ENCODE measurements at places on chromosomes 12 and 14.

DNA sequence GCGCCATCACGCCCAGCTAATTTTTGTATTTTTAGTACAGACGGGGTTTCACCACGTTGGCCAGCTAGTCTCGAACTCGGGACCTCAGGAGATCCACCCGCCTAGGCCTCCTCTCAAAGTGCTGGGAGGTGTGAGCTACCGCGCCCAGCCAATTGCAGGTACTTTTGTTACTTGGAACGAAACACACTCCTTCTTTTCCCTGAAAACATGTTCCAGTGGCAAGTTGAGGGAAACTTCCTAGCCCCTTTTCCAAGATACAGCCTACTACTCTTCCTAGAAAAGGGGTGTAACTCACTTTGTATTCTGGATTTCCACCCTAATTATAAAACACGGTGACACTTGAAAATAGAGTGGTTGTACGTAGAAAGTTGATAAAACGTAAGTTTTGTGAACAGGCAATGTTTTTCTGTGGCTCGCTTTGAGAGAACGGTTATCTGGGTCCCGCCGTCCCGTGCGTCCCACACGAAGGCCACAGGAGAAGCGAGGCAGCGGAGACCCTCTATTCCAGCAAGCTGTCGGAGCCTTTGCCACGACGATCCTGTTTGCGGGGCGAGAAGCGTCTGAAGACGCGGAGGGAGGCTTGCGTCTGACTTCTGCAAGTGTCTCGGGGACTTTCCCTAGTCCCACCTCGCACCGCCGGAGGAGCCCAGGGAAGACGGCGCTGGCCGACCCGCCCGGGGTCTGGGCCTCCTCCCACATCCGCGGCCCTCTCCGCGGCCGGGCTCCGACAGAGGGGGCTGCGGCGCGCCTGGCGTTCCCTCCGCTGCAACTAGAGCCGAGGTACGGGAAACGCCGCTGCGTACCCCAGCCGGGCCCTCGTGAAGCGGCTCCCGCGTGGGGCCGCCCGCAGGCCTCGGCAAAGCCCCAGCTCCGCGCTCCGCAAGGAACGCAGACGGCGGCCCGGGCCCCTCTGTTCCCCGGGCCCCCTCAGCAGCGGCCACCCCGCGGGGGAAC lies 745 bp downstream of the CDCA4 start:
- peak; percentile 56 for DNase-seq

DNA sequence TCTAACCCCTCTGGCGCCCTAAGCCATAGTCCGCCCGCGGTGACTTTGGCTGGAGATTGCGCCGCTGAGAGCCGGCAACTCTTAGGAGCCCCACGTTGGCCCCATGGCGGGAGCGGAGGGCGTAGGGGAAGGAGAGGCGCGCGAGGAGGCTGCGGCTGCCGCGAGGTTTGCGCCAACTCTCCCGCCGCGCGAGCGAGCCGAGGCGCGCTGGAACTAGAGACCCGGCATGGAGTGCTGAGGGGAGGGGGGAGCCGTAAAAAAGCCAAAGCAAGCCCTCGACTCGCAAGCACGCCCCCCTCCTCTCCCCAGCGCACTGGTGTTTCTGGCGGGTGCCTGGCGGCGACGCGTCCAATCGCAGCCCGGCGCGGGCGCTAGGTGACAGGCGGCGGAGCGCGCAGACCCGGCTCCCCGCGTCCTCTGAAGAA lies at the start of gene SYT10:
Gene SYT10, minus strand, starts transcription at position 233 of the 425 bp plus-strand sequence. CDS start 297 bp downstream, outside the sequence.
- DNase-seq: no peak

- peak; percentile 91 for DNase-seq
Observed at GRCh38 chr14:104973135-104973384, 5.1 kb downstream of the AHNAK2 start.

- DNase-seq: peak; percentile 44
Observed at GRCh38 chr14:103519043-103519836, 3.4 kb downstream of the CKB start.

DNA sequence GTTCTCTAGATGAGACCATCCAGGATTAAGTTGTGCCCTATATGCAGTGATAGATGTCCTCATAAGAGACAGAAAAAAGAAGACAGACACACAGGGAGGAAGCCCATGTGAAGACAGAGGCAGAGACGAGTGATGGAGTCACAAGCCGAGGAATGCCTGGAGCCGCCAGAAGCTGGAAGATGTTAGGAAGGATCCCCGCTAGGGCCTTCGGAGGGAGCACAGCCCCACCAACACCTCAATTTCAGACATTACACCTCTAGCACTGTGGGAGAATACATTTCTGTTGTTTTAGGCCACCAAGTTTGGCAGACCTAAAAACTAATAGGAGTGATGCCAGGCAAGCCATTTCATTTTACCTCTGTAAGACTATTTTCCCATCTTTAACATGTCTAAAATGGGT lies 458.5 kb downstream of the MED13L start:
- no peak for DNase-seq

- no peak for DNase-seq
Observed at GRCh38 chr12:78244916-78245507, 414.3 kb downstream of the NAV3 start.

- DNase-seq: no peak
Observed at GRCh38 chr12:22340143-22340542, 5.6 kb upstream of the ST8SIA1 start.

DNA sequence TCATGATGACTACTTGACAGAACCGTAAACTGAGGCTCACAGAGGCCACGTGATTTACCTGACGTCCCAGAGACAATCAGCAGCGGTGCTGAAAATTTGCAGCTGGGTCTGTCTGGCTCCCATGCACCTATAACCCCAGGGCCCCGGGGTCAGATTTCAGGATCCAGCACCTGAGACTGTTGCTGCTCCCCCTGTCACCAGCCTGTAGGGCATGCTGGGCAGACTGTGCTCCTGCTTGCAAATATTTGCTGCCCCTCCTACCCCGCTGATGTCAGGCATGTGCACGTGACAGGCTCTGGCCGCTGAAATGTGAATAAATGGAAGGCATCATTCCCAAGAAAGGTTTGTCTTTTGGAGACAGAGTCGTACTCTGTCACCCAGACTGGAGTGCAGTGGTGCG lies 6.0 kb downstream of the MMAB start:
- DNase-seq: no peak

GRCh38 chr14:73784181-73784987 lies 67.2 kb upstream of the PTGR2 start:
- DNase-seq: peak; percentile 74

DNA sequence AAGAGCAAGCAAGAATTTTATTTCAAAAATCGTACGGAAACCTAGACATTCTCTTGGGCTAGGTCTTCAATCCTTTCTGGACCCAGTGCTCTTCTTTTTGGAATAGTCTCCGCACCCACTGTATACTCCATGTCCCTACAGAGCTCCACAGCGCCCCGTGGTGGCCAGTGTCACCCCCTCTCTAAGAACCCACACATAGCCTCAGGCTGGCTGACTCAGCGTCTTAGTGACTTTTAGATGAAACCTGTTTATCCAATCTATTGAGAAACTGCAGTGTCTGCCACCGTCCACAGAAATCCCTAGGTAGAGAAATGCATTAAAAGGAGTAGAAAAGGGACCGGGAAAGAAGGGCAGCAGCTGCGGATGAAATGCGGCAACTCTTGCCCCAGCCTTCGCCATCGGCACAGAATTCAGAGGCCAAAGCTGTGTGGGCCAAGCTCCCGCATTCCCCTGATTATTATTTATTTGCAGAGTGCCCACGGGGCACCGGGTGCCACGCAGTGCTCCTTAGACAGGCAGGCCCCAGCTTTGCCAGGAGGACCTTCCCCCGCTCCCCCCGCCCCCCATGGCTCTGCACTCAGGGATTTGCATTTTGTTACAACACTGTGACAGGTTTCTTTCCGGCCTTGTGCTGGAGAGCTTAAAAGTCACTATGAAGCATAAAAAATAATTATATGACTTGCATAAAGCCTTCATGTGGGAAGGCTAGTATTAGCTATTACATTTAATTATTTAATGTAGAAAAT lies 170.1 kb upstream of the FKBP4 start:
- DNase-seq: no peak

DNA sequence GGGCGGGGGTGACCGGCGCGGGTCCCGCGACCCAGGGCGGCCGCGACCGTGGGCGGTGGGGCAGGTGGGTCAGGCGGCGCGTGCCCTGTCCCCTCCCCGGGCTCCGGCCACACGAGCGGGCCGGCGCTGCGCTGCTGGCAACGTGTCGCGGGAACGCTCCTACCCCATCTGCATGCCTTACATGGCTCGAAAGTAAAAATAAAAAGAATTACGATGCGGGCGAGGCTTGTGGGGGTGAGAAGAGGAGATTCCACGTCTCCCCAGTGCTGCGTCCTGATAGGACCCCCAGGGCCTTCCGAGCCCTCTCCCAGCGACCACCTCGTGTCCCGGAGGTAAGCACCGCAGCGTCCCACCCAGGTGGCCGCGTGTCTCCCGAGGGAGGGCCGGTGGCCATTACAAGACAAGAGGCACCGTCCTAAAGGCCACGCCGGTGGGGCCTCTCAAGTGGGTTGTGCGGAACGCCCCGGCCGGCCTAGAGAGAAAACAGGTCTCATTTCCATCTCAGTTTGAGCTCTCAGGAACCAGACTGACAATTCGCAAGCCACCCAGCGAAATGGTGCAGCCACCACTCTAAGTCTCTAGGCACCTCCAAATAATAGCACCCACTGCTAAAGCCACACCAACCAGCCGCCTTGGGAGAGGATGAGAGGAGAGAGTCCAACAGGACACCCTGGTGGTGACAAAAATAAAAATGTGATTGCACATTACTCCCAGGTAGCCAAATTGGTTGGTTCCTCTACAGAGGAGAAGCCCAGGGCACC lies 612 bp upstream of the FOXN3 start:
- DNase-seq: peak; percentile 60

DNA sequence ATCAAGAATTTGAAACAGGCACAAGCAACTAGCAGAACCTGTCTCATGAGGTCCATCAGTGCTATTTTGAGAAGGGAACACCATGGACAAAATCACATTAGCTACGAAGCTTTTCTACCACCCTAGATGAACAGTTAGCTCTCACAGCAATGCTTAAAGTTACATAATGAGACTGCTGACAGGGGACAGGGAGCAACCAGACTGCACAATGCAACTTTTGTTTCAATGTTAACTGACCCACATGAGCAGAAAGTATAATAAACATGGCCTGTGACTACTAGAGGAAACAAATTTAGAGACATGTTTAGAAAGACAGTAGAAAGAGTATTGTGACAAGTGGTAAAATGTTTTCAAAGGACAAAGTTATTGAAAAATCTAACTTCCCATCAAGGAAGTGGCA lies 282.8 kb downstream of the CEP128 start:
- no peak for DNase-seq

DNA sequence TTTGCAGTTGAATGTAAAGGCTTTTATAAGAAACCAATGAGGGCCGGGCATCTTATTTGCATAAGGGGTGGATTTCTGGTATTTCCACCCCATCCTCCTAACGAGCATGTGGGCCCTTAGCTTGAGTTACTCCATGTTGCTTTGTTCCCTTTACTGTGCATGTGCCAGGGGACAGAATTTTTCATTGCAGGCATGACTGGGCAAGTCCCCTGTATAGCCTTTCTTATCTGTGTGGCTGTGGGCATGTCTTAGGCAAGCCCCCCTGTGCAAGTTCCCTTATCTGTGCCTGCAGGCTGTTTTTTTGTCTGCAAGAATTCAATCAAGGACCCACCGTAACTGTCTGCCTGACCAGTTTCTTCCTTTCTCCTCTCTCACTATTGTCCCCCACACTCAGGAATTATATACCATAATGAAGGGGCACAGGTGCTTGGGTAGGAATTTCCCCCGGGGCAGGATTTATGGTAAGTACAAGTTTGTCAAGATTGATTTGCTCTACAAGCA lies 152.2 kb upstream of the CNOT2 start:
- no peak for DNase-seq

DNA sequence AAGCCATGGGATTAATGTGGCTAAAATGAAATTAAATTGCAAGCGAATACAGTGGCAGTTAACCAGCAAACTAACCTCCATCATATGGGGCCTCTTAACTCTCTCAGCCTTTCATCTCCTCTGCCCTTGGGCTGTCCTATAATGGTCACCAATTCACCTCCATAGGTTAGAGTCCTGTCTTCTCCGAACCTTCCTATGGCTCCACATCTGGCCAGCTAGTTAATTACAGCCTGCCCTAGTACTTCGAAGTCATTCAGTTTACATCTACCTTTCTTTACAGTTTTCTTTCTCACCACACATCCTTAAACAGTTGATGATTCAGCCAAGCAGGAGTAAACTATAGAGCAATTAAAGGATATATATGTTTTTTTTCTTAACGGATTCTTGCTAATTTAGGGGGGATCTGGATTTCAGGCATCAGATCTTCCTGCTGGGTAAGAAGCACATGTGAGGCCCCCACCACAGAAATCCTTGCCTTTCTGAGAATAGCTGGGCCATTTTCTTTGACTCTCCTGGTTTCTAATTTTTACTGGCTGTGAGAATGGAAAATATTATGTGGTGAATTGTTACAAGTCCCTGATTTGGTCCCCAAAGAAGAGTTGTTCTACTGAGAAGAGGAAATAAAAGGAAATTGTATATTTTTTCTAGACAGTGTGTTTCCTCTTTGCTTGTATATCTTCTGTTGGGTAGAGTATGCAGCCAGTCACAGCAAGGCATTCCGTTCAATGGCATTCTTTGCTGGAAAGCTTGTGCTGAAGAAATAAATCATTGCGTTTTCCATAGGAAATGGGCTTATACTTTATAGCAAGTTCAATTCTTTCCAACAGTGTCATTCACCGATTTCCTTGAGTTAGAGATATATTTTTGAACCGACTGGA lies 16.7 kb downstream of the HMGA2 start:
- no peak for DNase-seq

DNA sequence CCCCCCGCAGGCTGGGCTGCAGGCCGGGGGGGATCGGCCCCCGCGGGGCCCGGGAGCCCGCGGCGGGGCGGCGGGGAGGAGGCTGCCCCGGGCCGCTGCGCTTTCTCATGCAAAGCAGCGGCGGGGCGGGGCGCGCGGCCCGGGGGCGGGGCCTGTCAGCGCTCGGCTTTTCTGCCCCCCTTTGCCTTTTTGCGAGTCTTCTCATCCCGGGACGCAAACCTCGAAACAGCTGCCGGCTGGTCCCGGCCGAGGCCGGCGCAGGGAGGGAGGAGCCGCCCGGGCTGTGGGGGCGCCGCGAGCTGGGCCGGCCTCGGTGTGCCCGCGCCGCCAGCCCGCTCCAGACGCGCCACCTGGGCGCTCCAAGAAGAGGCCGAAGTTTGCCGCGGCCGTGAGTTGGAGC lies at the start of gene FZD10:
Gene FZD10, plus strand, starts transcription at position 198 of the 400 bp plus-strand sequence. CDS start 479 bp downstream, outside the sequence.
- DNase-seq: no peak

GRCh38 chr14:75807667-75808360 lies 146.8 kb downstream of the TTLL5 start:
- DNase-seq: no peak

DNA sequence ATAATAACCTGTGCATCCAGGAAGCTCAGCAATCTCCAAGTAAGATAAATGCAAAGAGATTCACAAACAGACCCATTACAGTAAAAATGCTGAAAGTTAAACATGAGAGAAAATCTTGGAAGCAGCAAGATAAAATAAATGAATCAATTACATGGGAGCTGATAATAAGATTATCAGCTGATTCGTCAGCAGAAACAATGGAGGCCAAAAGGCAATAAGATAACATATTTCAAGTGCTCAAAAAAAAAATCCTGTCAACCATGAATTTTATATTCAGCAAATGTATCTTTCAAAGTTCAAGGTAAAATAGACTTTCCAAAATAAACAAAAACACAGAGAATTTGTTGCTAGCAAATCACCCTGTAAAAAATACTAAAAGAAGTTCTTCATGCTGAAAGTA lies 36.4 kb upstream of the MBIP start:
- DNase-seq: no peak
